ENCODE measurements at places on chromosomes 2 and 18.

DNA sequence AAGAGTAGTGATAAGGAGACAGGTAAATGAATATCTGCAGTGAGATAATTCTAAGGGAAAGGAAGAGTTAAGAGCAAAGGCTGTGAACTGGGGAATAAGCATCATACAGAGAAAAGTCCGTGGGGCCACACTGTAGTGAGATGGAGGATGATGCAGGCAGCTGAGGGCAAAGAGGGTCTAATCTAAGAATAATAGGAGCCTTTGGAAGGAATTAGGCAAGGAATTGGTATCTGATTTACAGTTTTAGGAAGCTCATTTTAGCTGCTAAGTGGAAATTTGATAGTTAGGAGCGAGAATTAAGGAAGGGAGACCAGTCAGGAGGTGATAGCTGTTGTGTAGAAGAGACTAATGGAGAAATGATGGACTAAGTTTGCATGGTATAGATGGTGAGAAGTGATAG lies 43.5 kb downstream of the KIF5C start:
- DNase-seq, result no peak

DNA sequence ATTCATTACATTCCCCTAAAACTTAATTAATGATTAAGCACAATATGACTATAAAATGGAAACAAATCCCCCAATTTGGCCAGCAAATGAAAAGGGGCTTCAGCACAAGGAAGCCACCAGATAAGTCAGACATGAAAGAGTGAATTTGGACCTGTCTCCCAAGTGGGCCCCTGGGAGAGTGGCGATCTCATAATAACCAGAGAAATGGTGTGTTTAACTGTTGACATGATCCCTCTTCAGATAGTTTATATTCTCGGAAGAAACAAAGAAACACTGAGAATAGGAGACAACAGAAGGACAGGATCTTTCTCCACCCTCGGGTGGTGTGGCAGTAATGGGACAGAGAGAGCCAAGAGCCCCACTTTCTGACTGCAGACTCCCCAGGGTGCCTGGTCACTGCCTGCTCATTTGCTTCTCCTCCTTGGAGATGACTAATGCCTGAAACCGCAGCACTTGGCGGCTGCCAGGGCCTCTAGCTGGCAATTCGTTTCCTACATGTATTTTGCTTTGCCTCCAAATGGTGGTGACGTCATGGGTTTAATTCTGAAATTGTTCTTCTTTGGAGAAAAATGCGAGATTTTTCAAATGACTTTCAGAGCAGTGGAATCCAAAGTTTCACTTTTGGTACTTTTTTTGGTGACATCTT lies 46.4 kb upstream of the SPP2 start:
- no peak for DNase-seq

DNA sequence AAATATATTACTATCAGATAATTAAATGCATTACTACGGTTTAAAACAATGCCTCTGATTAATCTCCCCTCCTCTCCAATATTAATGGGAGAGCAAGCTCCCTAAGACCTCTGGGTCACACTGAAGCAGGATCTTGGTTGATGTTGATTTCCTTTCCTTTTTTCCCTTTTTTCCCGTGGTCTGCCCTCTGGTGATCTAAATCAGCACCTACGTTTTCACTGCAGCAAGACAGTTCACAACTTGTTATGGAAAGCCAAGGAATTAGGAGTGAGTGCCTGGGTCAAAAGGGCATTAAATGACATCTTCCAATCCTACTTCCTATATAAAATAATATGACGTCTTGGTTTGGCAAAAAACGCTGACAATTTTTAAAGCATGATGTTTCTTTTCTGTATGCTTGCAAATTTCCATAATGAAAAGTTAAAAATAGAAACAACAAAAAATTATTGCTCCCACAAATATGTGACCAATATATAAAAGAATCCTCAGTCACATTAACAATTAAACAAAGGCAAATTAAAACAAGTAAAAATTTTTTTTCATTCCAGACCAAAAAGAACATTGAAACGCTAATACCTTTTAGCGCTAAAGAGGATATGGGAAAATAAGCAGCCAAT lies 7.9 kb upstream of the CFAP36 start:
- DNase-seq, result no peak

DNA sequence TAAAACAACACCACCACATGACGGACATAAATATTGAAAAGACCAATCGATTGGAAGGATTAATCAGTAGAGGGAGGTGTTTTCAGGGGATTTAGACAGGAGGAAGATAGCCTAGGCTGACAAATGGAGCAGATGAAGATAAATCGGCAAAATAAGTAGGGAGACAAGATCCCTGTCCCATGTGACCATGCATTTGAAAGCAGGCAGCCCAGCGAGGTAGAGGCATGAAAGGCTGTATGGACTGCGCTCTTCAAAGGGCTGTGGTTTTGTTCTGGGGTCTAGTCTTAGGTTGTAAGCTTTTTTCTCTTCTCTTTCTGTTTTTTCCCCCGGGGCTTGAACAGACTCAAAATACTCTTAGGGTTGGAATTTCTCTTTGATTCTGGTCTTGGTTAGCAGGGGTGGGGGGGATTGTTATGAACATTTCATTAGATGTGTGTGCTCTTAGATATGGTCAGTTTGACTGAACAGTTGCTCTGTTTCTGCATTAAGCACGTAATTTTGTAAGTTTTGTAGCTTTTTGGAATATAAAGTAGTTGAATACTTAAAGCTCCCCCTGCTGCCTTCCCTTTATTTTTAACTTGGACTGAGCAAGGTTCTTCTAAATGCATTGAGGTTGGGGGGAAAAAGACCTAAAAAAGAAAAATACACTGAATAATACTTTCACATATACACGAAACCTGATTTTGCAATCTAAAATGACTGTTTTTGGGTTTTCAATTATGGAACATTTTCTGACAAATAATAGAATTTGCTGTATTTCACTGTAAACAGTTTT lies 32.2 kb downstream of the ZNF532 start:
- DNase-seq, result no peak

- DNase-seq, result no peak
These were observed 5.5 kb upstream of the ARL4C start for GRCh38 chr2:234502285-234502918.

Data from stimulated activated CD4-positive, alpha-beta T cell treated with anti-CD3 and anti-CD28 coated beads, Interleukin-12 subunit alpha, Interleukin-12 subunit beta, amount 100 ng/mL, for 24 hours (primary cell).